IMR-90 (cell line): ENCODE measurements at places on chromosomes 2 and 18. TPM values are rescaled to one million over a fixed set of nuclear protein-coding genes. Genes with fewer than 3 reads are reported as not detected.

SLC38A11 gene
- total RNA-seq = under 0.01 and 0.18 TPM in 2 replicates

OXER1 gene
- not detected in 2 replicates for total RNA-seq

SLC4A3 gene
- total RNA-seq = 0.90 and 1.1 TPM in 2 replicates

PXDN gene
- total RNA-seq = 148 and 153 TPM in 2 replicates

RAD51AP2 gene
- total RNA-seq = not detected in 2 replicates

SLC35G4 gene
- not detected in 2 replicates for total RNA-seq

SLC11A1 gene
- under 0.01 TPM in 2 replicates for total RNA-seq

TNP1 gene
- total RNA-seq = not detected in 2 replicates

RSAD2 gene
- total RNA-seq = not detected in 2 replicates

TEX261 gene
- 26.3 and 31.1 TPM in 2 replicates for total RNA-seq

DNA sequence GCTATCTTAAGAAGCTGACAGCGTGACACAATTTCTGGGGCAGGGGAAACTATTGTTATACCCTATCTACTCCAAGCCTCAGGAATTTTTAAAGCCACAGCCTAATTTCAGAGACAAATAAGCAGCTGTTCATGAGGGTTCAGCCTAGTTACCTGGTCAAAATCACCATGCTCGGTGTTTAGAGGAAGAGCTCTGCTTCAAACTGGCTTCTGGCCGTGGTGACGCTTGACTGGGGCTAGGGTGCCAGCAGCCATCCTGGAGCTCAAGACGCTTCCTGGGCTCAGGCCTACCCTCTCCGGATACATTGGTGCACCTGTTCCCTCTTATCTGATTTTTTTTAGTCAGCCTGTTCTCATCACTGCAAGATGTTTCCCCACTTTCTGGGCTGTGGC is 41.7 kb downstream of the FRZB start:
- H3K36me3 ChIP-seq = no peaks in the 10 kb centered on the region
- no peak overlapping the region for H3K4me3 ChIP-seq
- H3K4me1 ChIP-seq = no peaks in the 10 kb centered on the region
- H3K27ac ChIP-seq = no peak overlapping the region
- DNase-seq = no peak

- H3K4me3 ChIP-seq = no peak overlapping the region
- no peak overlapping the region for H3K27ac ChIP-seq
- H3K4me1 ChIP-seq = peaks cover 16% of the 10 kb centered on the region
Measured at GRCh38 chr2:127067620-127068350, 39.2 kb downstream of the BIN1 start.

DNA sequence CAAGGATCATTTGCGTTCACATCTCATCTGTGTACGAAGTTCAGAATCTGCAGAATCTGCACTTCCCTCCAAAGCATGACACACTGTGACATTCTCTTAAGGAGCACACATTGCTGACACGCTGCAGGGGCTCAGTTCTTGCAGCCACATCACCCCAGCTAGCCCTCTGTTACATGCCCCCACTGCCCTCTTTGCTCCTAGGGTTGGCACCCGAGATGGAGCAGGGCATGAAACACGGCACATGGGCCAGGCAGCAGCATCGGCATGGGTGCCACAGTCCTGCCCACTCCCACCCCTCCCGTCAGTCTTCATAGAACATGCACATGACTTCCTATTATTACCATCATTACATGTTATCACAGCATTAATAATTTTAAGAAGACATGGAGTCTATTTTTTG is 76.4 kb downstream of the COL6A3 start:
- no peak for DNase-seq
- H3K4me1 ChIP-seq = peaks cover 21% of the 10 kb centered on the region
- H3K27ac ChIP-seq = peak overlapping the region; percentile 43
- peaks cover 81% of the 10 kb centered on the region for H3K36me3 ChIP-seq
- H3K27me3 ChIP-seq = no peaks in the 10 kb centered on the region

DNA sequence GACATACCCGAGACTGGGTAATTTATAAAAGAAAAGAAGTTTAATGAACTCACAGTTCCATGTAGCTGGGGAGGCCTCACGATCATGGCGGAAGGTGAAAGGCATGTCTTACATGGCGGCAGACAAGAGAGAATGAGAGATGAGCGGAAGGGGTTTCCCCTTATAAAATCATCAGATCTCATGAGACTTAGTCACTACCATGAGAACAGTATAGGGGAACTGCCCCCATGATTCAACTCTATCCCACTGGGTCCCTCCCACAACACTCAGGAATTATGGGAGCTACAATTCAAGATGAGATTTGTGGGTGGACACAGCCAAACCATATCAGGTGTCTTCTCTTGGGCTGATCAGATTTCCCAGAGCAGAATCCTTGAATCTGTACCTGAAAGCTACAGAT is 617.3 kb upstream of the ID2 start:
- H3K36me3 ChIP-seq = no peaks in the 10 kb centered on the region
- H3K27me3 ChIP-seq = no peaks in the 10 kb centered on the region
- no peaks in the 10 kb centered on the region for H3K4me1 ChIP-seq
- DNase-seq = no peak
- no peak overlapping the region for H3K27ac ChIP-seq
- no peak overlapping the region for H3K4me3 ChIP-seq

DNA sequence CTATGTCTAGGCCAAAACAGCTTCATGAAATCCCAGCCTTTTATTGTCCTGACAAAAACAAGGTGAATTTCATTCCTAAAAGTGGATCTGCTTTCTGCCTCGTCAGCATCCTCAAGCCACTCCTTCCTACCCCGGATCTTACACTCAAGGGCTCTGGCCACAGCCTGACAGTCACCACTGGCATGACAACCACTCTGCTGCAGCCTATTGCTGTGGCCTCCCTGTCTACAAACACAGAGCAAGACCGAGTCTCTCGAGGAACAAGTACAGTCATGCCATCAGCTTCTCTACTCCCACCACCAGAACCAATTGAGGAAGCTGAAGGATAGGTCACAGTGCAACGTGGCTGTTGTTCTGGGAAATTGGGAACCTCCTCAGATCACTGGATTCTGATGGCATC is 106.1 kb downstream of the ICA1L start:
- no peaks in the 10 kb centered on the region for H3K4me1 ChIP-seq
- H3K4me3 ChIP-seq = no peak overlapping the region
- no peak for DNase-seq

DNA sequence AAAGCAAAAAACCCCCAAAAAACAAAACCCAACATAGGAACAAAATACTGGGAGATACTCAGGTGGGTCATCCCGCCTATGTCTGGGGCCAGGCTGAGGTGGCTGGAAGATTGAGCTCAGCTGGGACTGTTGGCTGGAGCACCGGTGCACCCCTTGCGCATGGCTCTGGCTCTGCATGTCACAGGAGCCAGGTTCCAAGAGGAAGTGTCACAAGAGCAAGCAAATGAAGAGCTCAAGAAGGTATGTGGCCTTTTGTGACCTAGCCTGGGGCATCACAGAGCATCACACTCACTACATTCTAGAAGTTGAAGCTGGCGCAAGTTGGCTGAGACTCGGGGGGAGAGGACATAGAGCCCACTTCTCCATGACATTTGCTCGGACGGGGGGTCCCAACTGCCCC is 40.6 kb downstream of the PDCL3 start:
- no peak for DNase-seq
- no peak overlapping the region for H3K27ac ChIP-seq

- H3K4me1 ChIP-seq = no peaks in the 10 kb centered on the region
- no peak overlapping the region for H3K4me3 ChIP-seq
- no peaks in the 10 kb centered on the region for H3K27me3 ChIP-seq
Measured at GRCh38 chr2:148866091-148866490, 8.9 kb upstream of the KIF5C start.

DNA sequence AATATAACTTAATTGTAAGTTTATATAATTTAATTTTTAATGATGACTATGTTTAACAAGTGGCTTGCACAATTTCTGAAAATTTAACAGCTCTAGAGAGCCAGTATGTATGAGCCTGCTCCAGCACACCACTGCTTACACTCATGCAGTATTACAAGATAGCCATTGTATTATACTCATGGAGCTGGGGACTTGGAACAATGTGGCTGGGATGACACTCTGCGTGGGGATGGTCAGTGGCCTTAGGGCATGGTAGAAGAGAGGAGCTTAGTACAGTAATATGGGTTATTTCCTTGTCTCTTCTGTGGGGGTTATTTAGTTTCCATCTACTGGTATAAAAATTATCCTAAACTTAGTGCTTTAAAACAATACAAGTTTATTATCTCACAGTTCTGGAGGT is 105.1 kb upstream of the STON1 start:
- H3K4me3 ChIP-seq = no peak overlapping the region
- H3K36me3 ChIP-seq = no peaks in the 10 kb centered on the region
- no peaks in the 10 kb centered on the region for H3K27me3 ChIP-seq
- DNase-seq = no peak
- no peak overlapping the region for H3K27ac ChIP-seq

- H3K4me1 ChIP-seq = no peaks in the 10 kb centered on the region
- no peak overlapping the region for H3K27ac ChIP-seq
- no peak overlapping the region for H3K4me3 ChIP-seq
- peak; percentile 47 for DNase-seq
- no peaks in the 10 kb centered on the region for H3K36me3 ChIP-seq
- peaks cover 12% of the 10 kb centered on the region for H3K27me3 ChIP-seq
Measured at GRCh38 chr2:102449370-102449974, 23.6 kb upstream of the SLC9A4 start.

DNA sequence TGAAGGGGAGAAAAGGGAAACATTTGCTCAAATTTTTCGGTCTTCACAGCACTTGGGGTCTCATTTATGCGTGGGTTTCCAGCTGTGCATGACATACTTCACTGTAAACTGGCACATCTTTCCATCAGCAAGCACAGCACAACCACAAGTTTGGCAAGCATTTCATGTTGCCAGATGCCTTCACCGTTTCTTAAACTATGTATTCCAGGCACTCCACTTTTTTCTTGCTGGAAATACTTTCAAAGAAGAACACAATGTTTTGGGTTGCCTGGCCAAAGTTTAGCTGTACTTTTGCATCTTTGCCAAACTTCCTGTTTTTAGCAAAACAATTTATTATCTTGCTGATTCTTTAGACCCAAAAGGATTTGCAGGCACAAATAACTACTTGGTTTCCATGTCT is 194.6 kb upstream of the MEIS1 start:
- H3K27ac ChIP-seq = no peak overlapping the region
- DNase-seq = no peak
- H3K36me3 ChIP-seq = no peaks in the 10 kb centered on the region
- no peak overlapping the region for H3K4me3 ChIP-seq

DNA sequence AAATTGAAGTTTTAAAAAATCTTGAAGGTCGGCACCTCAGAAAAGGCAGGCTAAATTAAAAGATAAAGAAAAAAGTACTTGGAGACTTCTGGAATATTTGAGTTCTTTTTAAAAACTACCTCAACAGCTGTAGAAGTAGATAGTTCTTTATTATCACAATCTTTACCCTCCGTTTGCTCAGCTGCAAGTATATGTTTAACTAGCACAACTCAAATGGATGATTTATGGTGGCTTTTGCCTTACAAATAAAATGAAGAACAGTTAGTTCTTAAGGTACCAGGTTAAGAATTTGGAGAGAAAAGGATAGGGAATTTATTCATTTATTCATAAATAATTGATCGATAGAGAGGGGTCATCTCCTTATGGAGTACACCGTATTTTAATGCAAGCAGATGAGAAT is 237.6 kb upstream of the FOSL2 start:
- no peak overlapping the region for H3K27ac ChIP-seq
- H3K36me3 ChIP-seq = no peaks in the 10 kb centered on the region
- no peak for DNase-seq
- no peak overlapping the region for H3K4me3 ChIP-seq
- peaks cover 3% of the 10 kb centered on the region; the same call in 1 of the 2 replicates for H3K4me1 ChIP-seq

GRCh38 chr2:119214453-119215037 is 9.1 kb upstream of the STEAP3 start:
- no peak overlapping the region for H3K27ac ChIP-seq
- H3K4me3 ChIP-seq = no peak overlapping the region
- no peaks in the 10 kb centered on the region for H3K4me1 ChIP-seq
- H3K27me3 ChIP-seq = peaks cover 13% of the 10 kb centered on the region
- DNase-seq = no peak
- no peaks in the 10 kb centered on the region for H3K36me3 ChIP-seq

DNA sequence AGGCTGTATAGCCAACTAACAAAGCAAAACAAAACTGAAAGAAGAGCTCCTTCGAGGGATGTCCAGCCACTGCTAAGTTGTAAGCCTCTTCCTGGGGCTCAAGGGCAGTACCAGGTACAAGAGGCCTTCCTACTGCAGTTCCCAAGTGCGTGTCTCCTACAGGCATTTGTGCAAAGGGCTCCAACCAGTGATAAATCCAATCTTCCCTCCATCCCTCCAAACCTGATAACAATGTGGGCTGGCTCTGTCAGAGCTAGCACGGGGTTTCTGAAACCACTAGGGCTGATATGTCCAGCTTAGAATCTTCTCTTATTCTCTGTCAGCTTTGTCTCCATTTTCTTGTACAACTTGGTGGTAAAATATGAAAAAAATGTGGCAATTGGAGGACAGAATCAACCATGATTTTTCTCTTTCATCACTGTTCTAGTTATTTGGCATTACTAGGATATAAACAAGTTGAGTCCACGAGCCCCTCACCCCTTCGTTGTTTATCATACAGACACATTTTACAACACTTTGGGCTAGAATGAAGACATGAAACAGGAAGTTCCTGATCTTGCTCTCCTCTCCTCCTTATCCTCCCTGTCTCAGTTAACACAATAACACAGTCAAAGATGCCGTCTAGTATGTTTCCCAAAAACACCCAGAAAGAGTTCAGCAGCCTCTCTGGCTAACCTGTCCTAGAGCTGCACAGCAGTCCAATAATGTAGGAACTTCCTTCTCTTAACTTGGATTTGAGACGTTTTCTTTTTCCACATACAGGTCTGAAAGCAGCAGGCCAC is 35.4 kb upstream of the WIPF1 start:
- no peaks in the 10 kb centered on the region; the same call in 1 of the 2 replicates for H3K36me3 ChIP-seq
- H3K4me3 ChIP-seq = no peak overlapping the region
- H3K27ac ChIP-seq = peak overlapping the region; percentile 52; the same call in 1 of the 2 replicates
- DNase-seq = no peak
- H3K27me3 ChIP-seq = no peaks in the 10 kb centered on the region

DNA sequence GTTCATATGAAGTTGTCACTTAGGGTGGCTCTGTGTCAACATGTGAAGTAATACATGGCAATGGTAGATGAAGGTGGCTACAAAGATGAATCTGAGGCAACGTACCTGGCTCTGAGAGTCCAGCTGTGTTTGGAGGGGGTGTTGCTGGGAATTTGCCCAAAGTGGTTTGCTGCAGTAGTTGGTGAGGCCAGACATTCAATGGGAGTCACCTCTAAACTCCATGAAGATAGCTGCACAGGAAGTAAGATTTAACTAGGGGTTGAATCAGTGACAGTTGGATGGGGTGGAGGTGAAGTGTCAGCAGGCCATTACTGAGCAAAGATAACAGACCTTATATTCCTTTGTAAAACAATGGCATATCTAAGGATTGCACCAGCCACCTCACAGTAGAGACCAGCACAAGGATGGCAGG is 71.8 kb downstream of the NUP35 start:
- no peaks in the 10 kb centered on the region for H3K27me3 ChIP-seq
- no peaks in the 10 kb centered on the region for H3K4me1 ChIP-seq
- H3K4me3 ChIP-seq = no peak overlapping the region
- H3K36me3 ChIP-seq = no peaks in the 10 kb centered on the region
- DNase-seq = no peak

GRCh38 chr2:24021122-24021998 is 11.5 kb downstream of the MFSD2B start:
- DNase-seq = no peak
- no peak overlapping the region for H3K27ac ChIP-seq
- no peaks in the 10 kb centered on the region for H3K27me3 ChIP-seq
